ENCODE measurements at places on chromosomes 4 and X. TPM values are rescaled to one million over a fixed set of nuclear protein-coding genes. Genes with fewer than 3 reads are reported as not detected.

GRCh38 chr4:100929758-100930157, 411.9 kb upstream of the EMCN start:
- DNase-seq = no peak

DNA sequence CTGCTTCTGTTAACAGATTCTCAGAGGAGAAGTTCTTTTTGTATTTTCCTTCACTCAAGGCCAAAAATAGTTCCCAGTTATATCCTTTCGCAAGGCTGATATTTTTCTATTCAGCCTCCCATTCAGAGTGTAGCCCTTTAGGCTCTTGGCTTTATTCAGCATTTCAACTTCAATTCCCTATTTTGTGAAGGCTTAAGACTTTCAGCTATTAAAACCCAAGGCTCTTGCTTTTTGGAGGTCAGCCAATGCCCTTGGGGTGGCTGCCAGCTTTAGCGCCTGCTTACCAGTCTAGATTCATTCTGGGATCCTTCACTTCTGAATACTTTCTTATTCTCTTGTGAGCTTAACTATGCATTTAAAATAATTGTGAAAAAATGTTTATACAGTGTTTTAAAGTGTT, 57.3 kb upstream of the ADGRA3 start:
- DNase-seq = peak; percentile 37

- no peak for DNase-seq
These were observed 22.8 kb upstream of the ARHGAP24 start for GRCh38 chr4:85452058-85452731.

ARSD gene
- 8.6 TPM for polyA plus RNA-seq

- peak; percentile 78 for DNase-seq
These were observed 1.6 kb upstream of the LIN54 start for GRCh38 chr4:83012200-83012686.

DNA sequence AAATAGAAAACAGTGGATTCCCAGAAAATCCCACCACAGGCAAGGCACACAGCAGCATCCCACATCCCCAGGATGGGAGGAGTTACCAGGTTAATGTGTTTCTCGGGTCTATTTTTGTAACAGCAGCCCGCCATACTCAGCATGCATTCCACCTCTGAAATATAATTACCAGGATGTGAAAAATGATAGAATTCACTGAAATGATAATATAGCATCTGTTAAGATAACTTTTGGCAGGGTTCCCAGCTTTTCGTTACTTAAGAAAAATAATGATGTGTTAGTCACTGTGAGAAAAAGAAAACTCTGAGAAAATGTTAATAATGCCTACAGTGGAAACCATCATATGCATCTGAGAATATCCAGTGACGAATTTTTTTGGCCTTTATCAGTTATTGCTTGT, 87.1 kb downstream of the VCX2 start:
- DNase-seq = no peak

DNA sequence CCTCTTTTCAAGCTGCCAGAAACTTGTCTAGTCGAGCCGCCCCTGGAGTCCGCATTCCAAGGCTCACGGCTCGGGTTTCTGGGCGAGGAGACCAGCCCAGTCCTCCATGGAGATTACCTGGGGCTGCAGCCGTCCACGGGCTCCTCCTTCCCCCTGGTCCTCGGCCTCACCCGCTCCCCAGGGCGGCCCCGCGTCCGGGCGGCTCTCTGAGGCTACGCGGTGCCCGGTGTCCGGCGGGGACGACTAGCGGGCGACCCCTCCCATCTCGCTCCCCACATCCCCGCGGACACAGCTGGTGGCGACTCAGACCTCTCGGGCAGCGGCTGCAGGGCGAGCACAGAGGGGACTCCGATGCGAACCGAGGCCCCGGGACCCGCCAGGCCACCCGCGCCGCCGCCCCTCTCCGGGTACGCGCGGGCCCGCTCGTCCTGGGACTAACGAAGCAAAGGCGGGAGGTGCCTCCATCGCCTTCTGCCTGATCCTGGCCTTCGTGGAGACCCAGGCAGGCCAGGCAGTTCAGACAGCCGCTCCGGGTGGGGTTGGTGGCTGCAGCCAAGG, 159.4 kb downstream of the TRAM1L1 start:
- DNase-seq = no peak

DNA sequence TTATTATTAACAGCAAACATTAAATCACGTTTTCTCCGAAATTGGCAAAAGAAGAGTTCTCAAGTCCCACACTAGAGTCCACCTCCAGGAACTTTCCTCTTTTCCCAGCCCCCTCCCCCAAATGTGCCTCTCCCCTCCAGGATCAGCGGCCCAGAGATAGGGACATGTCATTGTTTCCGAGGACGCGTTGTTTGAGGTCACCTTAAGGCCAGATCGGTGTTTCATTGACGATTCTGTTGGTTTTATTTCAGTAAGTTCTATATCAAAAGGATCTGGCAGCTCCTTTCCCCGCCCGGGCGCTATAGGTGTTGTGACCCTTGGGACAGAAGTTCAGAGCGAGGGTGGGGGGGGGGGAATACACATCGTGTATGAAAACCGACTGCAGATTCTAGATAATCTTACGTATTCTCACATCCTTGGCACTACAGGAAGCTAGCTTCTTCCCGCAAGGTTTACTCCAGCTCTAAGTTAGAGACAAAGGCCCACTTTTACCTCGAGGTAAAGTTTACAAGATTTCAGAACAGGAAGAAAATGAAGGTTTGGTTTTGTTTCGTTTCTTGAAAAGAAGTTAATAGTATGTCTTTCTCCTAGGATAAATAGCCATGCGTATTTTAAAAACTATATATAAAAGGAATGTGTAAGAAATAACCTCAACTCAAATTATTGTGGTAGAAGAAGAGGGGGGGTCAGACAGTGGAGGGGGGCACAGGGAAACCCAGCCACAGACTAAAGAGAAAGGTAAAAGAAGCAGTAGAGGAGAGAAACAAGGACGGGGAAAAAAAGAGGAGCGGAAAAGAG, 739 bp upstream of the MSX1 start:
- peak; percentile 15 for DNase-seq

ZFP92 gene
- 0.23 TPM for polyA plus RNA-seq

DNA sequence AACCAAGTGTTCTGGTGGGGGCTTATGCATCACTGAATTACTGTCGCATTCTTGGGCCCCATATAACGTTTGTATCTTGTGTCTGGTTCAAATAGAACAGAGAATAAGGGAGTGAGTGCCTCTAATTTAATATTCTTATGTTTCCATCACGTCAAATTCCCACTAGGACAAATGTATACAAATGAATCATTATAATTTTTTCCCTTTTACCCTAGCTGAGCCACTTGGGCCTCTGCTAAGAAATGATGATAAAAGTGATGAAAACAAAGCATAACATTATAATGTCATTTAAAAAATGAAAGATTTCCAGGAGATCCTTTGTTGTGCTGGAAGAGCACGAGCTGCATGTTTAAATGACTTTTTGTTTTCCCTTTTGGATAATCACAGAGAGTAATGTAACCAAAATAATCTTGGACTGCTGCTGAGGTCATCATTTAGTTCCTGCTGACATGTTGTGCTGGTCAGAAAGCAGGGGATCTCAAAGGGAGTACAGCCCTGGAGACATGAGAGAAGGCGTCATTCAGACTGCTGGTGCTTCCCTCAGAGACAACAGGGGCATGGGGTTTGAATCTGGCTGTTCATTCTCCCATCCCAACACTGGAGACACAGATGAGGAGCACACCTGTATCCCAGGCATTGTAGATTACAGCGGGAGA, 105.1 kb upstream of the SCOC start:
- DNase-seq = no peak

PASD1 gene
- polyA plus RNA-seq = not detected

DNA sequence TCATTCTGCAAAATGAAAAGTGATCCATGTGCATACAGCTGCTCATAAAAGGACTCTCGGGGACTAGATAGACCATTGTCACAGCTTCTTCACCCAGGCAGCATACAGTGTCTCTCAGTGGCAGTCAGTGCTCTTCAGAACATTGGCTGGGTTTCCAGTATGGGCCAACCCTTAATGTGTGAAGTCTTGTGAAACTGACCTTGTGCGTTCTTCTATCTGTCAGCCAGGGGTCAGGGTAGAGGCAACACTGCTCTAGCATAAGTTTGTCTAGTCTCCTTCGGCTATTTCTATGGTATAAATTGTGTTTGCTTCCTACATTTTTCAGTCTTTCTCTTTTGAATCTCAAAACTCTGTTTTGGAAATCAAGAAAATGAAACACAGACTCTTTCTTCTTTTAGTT, 37.0 kb upstream of the SMIM31 start:
- no peak for DNase-seq

ADH1A gene
- not detected for polyA plus RNA-seq

DNA sequence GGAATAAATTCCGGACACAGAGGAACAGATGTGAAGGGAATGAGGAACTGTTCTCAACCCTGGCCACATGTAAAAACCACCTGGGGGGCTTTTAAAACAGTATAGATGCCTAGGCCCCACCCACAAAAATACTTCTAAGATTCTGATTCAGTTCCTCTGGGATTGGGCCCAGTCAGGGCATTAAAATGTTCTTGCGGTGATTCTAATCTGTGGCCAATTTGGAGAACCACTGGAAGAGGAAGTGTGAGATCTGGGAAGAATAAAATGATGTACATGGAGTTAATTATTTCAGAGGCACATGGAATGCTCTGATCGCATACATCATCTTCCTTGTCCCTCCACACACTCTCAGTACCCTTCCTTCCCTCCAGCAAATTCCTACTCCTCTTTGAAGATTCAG, 192.2 kb downstream of the APBB2 start:
- no peak for DNase-seq

DNA sequence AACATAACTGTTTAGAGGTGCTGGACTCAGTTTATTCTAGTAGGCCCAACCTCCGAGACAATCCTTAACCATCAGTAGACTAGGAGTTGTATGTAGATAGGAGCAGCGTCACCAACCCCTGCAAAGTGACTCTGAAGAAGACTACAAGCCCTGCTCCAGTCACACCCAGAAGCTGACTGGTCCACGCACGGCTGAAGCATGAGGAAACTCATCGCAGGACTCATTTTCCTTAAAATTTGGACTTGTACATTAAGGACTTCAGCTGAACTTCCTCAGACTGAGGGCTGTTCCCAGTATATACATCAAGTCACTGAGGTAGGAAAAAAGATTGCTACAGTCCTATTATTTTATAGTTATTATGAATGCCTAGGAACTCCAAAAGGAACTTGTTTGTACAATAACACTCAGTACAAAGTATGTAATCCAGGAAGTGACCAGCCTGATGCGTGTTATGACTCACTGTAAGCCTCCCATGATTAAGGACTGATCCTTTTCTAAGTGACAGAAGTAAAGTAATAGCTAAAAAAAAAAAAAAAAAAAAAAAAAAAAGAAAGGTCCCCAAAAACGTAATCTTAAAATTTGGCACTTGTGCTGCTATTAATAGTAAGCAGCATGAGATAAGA, 41.6 kb upstream of the UGT2B7 start:
- no peak for DNase-seq

VCX gene
- not detected for polyA plus RNA-seq

DNA sequence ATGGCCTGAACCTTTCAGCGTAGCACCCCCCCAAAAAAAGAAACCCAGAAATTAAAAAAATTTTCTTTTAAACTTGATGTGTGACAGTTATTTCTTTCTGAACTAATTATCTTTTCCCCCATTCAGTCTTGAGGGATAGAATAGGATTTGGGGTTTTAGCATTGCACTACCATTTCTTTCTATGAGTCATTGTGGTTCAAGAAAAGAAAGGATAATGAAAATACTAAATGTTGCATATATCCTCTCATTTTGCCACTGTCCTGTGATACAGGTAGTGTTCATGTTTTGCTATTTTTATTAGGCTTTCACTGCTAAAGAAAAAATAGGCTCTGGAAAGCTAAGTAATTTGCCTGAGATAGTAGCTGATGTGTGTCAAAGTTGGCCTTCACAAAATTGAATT, 39.4 kb upstream of the DCK start:
- no peak for DNase-seq

DNA sequence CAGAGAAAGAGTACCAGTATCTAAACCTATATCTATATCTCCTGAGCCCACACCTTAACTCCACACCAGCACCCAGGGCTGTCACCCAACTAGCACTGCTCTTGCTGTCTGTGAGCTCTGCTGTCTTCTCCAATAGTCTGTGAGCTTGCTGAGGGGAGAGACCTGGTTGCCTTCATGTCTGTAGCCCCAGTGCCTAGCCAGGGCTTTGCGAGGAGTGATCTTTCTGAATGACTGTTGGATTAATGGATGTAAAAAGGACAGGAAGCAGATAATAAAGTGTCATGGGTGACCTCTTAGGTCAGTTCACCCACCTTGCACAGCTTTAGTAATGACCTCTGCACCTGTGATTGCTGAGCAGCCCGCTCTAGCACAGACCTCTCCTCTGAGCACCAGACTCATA, 30.5 kb downstream of the CNGA2 start:
- DNase-seq = no peak

GRCh38 chrX:22278375-22278774, 5.7 kb downstream of the CBLL2 start:
- DNase-seq = no peak

DNA sequence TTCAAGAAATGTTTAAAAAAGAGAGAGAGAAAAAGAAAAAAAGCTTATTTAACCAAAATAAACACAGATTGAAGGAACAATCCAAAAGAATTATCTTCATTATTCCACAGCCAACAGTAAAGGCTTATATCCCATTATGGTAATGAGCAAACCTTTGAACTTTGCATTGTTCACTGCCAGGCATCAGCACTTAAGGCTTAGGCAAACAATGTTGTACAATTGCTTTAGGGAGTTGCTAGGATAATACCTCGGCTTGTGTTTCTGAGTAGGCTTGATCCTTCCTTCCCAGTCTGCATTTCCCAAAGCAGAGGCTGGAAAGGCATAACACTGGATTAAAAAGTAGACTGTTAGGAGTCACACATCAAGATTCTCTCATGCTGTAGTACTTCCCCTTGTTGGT, 352.7 kb upstream of the IGFBP7 start:
- no peak for DNase-seq

GRCh38 chr4:7359400-7360062, 75.2 kb downstream of the PSAPL1 start:
- DNase-seq = no peak

DNA sequence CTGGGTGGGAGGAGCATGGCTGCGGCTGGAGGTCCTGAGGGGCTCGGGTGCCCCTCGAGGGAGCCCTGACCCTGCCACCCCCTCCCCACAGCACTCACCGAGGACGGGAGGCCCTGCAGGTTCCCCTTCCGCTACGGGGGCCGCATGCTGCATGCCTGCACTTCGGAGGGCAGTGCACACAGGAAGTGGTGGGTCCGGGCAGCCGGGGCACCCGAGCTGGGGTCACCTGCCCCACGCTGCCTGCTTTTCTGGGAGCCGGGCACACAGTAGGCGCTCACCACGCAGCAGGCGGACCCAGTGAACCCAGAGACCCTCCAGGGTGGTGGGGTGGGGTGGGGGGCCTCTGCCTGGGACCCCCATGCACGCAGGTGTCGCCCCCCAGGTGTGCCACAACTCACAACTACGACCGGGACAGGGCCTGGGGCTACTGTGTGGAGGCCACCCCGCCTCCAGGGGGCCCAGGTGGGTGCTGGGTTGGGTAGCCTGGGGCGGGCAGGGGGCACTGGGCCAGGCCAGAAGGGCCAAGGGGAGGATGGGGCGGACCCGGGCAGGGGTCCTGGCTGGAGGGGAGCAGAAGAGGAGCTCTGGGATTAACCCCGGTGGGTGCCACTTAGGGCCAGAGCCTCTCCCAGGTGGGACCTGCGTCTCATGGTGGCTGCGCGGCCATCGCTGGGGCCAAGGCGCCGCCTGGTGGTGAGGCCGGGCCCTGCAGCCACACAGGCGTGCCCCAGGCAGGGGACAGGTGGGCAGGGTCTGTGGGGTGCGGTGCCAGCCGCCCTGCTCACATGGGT, 1.4 kb downstream of the HGFAC start:
- DNase-seq = no peak

TLL1 gene
- 3.4 TPM for polyA plus RNA-seq
